ENCODE measurements at places on chromosomes 3 and 15.

GRCh38 chr3:146166826-146167225 is 5.8 kb upstream of the PLOD2 start:
- no peak for DNase-seq

DNA sequence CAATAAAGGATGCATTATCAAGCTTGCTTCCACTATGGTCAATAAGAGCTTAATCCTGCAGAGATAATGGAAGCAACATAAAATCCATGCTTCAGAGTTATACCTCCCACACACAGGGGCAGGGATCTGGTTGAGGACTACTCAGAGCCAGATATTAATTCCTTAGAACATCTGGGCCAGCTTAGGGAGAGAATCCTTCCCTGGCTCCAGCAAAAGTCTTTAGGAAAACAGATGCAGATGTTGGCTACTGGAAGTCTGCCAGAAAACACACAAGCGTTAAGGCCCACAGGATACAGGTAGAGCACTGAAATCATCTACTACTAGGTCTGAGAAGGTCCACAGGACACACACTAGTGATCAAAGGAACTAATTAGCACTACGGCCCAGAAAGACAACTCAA is 25.2 kb downstream of the TMEM202 start:
- no peak for DNase-seq

GRCh38 chr3:38120693-38121450 is 16.1 kb downstream of the ACAA1 start:
- no peak for DNase-seq

DNA sequence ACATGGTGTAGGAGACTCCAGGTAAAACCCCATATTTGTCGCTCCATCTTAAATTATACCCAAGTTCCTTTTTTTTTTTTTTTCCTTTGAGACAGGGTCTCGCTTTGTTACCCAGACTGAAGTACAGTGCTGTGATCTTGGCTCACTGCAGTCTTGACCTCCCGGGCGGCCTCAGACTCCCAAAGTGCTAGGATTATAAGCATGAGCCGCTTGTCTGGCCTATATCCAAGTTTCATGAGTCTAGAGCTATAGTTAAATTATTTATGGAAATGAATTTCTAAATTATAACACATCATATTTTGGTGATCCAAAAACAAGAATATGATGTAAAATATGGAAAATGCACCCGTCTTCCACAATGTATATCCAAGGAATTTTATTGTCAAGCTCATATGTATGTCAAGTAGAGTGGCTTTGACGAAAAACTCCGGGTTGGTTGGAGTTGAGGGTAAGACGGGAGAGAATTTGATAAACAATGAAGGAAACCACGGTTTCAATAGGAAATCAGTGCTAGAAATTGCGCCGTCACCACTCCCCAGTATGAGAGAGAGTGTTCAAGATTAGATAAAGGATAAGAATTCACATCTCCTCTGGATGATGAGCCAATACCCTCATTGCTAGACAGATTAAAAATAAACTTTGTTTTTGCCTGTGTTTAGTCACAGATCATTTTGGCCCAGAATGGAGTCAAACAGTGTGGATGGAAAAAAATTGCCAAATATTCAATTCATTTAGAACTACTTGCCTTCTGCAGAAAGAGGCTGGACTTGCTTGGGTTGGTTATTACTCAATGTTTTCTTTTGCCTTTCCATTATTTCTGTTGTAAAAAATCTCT is 209.2 kb upstream of the NR2F2 start:
- no peak for DNase-seq

DNA sequence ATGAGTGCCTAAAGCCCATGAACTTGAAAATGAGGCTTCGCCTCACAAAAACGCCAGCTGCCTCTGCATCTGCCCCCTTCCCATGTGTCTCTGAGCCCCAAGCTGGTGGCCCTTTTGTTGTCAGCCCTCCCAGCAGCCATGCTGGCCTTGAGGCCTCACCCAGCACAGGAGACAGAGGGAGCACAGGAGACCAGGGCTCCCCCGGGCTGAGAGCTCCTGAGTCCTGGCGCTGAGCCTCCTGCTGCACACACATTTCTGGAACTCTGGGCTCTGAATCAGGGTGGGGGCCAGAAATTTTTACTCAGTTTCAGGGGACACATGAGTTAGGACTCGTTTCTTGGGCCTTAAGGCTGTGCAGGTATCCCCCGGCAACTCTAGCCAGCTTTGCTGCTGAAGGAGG is 56.4 kb upstream of the ACAD9 start:
- DNase-seq: no peak

DNA sequence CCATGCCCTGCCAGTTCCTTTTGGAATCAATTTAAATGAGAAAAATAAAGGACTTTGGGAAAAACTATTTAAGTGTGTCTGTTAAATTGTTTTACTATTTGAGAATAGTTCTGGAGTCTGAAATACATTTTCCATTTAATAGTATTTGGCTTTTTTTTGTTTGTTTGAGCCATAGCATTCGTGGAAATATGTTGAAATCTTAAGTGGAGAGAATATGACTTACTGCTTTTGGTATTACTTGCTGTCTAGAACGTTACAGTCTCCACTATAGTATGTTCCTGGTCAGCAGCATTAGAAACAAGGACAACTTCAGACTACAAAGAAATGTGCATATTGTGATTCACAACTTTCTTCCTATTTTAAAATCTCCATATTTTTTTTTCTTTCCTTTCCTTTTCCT is 179.4 kb downstream of the GHSR start:
- DNase-seq: no peak

DNA sequence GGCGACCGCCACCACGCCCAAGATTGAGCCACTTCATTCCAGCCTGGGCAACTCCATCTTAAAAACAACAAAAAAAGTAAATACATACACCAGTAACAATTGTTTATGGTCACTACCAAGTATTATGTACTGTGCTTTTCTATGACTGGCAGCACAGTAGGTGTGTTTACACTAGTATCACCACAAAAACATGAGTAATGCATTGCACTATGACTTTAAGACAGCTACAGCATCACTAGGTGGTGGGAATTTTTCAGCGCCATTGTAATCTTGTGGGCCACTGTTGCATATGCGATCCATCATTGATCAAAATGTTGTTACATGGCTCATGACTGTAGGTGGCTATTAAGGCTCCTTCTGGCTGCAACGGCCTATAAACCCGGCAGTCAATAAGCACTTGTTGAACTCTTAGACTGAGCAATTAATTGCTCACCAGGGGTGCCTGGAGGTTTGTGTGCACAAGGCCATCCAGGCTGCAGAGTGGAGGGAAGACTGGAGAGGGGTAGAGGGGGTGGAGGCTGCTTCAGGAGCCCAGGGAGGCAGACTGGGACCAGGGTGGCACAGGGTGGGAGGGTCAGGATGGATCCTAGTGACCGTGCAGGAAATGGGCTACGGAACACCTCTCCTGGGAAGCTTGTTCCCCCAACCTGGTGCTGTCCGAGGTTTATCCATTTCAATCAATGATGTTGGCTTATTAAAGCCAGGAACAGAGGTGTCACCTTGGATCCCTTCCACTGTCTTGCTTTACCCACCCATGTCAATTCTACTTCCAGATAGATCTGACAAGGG is 17.9 kb upstream of the COPG1 start:
- DNase-seq: no peak

GRCh38 chr15:93570527-93570926 is 481.5 kb upstream of the RGMA start:
- no peak for DNase-seq

- DNase-seq: no peak
Measured at GRCh38 chr3:20068512-20069177, 28.4 kb downstream of the KAT2B start.

GRCh38 chr3:106068381-106068780 is 199.6 kb upstream of the CBLB start:
- DNase-seq: no peak

DNA sequence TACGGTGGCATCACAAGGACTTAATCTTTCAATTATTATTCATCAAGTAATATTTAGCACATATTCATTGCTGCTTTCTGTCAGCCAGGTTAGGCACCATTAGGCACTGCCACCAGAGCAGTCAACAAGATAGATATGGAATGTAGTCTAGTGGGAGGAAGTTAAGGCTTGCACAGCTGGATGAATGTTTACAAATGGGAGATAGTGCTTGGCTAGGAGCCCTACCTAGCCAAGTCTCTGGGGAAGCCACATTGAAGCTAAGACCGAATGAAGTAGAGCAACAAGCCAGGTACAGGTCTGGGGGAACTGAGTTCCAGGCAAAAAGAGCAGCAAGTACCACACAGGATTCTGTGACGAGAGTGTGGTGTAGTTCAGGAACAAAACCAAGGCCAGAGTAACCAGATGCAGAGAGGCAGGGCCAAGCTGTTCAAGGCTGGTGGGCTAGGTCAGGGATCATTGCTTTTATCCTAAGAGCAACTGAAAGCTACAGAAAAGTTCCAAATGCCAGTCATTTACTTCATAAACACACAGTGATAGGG is 33.4 kb upstream of the SCAANT1 start:
- DNase-seq: no peak

- DNase-seq: peak; percentile 43
Measured at GRCh38 chr15:49242820-49243219, 72.8 kb downstream of the GALK2 start.

DNA sequence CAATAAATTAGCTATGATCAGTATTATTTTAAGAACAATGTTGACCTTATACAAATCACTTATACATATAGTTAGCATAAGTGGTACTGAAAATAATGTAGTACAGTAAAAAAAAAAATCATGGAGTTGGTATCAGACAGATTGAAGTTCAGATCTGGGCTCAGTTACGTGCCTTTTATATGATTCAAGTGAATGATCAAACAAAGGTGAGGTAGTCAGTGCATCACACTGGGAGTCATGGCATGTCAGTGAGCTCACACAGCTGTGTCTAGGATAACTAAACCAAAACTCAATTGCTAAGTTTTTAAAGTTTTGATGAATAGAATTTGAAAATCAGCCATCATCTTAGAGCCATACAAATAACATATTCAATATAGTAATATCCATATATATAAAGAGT is 11.2 kb upstream of the CCR8 start:
- no peak for DNase-seq

All from amniotic stem cell (primary cell).